ENCODE measurements at places on chromosomes 3 and 15. TPM values are rescaled to one million over a fixed set of nuclear protein-coding genes. Genes with fewer than 3 reads are reported as not detected.

TMEM212 gene
- not detected for total RNA-seq

PLXNA1 gene
- total RNA-seq, result 77.9 TPM

GOLGA6B gene
- 0.80 TPM for total RNA-seq

DNA sequence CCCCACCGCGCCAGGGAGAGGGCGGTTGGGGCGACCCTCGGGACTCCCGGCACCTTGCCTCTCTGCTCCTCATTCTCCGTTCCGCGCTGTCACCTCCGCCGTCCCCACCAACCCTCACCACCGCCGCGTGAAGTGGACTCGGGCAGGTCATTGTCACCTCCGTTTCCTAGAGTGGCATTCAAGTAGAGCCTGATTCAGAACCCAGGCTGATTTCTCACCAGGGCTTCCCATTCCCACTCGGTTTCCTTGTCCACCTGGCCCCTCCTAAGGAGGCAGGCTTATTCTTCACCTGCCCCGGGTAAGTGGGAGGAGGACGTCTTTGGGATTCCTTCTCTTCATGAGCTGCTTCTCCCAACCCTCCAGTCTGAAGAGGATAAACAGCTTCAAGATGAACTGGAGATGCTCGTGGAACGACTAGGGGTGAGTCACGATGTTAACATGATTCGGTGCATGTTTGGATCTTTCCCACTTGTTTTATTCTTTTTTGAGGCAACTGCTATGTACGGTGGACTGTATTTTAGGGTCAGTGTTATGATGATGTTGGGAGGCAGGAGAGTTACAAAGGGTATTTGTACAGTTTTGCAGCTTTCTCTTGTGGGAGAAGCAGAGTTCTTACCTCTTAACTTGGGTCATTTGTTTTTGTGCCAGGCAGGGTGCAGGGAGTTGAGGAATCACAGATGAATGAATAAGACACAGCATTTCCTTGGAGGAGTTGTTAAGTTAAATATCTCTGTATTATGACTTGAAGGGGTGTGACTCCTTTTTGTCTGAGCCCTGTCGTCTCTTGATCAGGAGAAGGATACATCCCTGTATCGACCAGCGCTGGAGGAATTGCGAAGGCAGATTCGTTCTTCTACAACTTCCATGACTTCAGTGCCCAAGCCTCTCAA is 692 bp downstream of the PSMD2 start:
- peak; percentile 80 for DNase-seq

TMC3 gene
- not detected for total RNA-seq

SEMA3G gene
- total RNA-seq, result 29.3 TPM

DNA sequence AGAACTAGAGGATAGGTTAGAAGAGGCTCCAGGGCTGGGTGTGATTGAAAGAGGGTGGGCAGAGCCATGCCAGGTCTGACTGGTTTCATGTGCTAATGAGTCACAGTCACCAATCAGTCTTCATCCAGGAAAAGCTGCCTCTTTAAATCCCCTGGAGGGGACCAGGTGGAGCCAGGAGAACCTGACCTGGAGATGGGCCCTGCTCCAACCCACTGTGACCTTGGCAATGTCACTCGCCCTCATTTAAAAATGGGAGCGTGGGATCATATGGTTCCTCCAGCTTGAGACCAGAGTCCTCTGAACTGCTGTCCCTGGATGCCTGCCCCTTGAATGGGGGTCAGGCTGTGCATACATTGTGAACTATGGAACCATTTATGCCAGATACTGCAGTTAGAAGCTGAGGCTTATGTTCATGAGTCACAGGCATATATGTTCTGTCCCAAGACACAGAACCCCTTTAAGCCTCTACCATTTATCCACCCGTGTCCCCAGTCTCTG is 23.0 kb downstream of the HES1 start:
- DNase-seq, result no peak

CYP1A2 gene
- total RNA-seq, result not detected

- no peak for DNase-seq
Observed at GRCh38 chr3:112777811-112778210, 68.9 kb downstream of the CD200R1L start.

- no peak for DNase-seq
Observed at GRCh38 chr15:98626153-98626552, 22.2 kb upstream of the IGF1R start.

GALNT15 gene
- 15.5 TPM for total RNA-seq

IL16 gene
- total RNA-seq, result 19.9 TPM

- DNase-seq, result no peak
Observed at GRCh38 chr15:56960116-56960515, 41.7 kb downstream of the TCF12 start.

RAD51 gene
- 0.64 TPM for total RNA-seq

DNA sequence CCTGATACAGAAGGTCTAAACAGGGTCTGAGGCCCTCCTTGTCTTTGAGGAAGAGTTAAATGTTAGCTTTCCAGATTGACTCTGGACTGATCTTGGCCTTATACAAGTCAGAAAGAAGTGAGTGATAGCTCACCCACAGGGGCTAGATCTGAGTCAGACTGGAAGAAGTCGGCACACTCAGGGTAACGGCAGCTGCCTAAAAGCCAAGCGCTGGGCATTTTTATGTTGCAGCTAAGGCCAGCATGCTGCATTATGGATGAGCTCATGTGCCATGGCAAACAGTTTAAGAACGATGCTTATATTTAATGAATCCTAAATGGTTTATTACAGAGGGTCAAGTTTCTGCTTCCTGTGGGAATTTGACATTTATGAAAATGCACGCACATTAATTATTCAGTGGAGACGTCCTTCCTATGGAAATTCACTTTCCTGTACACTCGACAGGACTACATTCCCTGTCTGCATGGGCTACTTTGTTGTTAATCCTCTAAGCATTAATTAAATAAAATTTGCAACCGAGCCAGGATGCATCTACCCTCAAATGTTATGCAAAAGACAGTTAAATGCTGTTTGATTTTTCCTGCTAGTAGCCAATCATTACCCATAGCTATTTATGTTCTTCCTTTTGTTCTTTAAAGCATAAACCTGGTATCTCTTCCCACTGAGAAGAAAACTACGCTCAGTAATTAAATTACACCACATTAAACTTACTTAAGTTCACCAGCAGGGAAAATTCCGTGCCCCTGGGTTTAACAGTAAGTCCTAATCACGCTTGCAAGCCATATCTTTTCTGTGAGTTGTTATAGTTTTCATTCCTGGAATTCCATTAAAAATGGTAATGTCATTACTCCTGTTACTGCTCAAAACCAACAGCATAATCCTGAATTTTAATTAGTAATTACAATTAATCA is 762.7 kb upstream of the CFAP20DC start:
- no peak for DNase-seq

GRCh38 chr3:42733501-42734262 is 31.1 kb upstream of the HHATL start:
- peak; percentile 69 for DNase-seq

GRCh38 chr3:177106594-177106993 is 90.7 kb downstream of the TBL1XR1 start:
- no peak for DNase-seq

DZIP3 gene
- total RNA-seq, result 4.2 TPM

TCAIM gene
- 25.6 TPM for total RNA-seq

GRCh38 chr15:70826634-70827033 is 27.3 kb downstream of the LARP6 start:
- peak; percentile 85 for DNase-seq

DNA sequence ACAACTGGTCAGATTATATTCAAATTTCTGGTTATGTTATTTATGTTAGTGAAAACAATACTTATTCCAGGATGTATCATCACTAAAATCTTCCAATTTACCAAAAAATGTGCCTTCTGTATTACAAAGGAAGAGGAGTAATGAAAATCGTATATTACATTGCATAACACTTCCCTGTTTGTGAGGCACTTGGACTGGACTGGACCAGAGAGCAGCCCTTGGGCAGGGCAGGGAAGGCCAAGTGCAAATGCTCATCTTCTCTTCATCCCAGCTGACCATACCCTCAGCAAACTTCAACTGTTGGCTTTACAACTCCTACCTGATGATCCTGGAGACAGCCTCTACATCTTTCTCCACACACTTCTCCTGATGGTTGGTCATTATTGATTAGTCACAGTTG is 285.7 kb upstream of the MME start:
- no peak for DNase-seq

- DNase-seq, result no peak
Observed at GRCh38 chr15:88897142-88897455, 1.8 kb upstream of the HAPLN3 start.

- DNase-seq, result peak; percentile 85
Observed at GRCh38 chr15:74799856-74800558, 12.6 kb upstream of the LMAN1L start.

DNA sequence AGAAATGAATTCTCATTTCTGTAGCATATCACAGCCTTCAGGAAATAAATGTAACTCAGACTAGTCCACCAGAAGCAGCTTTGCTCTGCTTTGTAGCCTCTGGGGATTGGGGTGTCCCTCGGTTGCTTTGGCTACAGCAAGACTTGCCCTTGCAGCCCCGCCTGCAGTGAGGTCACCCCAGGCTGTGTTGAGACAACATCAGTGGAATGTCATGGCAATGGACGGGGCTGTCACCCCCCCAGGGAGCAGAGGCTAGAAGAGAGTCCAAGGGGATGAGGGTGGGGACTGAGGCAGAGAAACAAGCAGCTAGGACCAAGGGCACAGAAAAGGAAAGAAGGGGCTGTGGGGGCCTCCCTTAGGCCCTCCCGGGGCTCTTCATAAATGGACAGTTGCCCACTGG is 854 bp downstream of the CLEC3B start:
- peak; percentile 93 for DNase-seq

- no peak for DNase-seq
Observed at GRCh38 chr15:58264053-58264971, 126.1 kb downstream of the AQP9 start.

GRCh38 chr3:69604735-69605450 is 134.4 kb upstream of the MITF start:
- DNase-seq, result no peak

GABRA5 gene
- not detected for total RNA-seq

DNA sequence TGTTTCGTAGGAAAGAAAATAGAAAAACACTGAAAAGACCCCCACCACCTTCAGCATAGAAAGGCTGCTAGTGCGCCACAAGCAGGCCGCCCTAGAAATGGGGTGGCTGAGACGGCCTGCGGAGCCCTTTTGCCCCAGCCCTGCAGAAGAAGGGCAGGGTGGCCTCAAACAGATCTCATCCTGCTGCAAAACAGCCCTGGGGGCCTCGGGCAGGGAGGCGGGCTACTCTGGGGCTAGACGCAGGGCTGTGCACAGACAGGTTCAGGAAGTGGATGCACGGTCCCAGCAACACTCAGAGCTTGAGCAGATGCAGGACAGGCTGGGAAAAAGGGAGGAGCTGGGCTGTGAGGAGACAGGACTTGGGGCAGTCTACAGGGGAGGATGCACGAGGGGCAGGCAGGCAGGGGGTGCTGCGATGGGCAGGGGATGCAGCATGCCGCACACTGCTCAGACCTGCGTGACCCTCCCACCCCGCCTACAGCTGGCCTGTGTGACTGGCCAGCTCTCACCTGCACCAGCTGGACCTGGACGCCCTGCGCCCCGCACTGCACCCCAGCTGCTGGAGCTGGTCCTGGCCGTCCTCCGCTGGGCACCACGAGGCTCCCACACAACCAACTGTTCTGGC is 34.3 kb downstream of the ZXDC start:
- DNase-seq, result no peak

- no peak for DNase-seq
Observed at GRCh38 chr3:53232641-53233377, 23.0 kb downstream of the TKT start.

DNA sequence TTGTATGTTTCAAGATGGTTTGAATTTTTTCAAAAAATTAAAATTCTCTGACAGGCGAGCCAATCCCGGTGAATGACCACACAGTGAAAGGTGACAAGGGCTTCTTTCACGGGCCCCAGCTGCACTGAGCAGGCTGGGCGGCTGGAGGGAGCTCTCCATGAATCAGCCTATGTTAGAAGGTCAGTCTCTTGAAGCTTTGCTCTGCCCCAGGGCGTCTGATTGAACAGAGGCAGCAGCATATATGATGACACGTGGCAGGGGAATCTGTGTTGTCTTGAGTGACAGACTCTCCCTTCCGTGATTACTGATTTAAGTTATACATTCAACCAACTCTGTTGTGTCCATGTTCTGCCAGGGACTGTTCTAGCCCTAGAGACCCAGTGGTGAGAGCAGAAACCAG is 51.5 kb downstream of the ISG20 start:
- DNase-seq, result no peak

DNA sequence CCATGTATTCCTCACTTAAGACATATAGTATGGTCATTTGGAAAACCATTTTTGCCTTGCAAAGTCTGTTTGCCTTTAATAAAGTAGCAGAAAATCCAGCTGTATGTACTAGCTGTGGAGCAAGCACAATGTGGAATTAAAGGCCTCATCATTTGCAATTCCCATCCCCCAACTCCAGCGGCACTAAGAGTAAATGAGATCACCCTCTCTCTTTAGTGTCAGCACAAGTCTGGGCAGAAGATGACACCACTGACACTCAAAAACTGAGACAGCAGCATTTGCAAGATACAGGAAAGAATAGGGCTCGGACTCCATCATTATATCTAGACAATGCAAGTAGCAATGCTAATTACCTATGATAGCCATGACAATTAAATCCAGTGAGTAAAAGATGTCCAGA is 24.7 kb upstream of the DYNC1LI1 start:
- DNase-seq, result no peak

CORO2B gene
- 1.3 TPM for total RNA-seq

DNA sequence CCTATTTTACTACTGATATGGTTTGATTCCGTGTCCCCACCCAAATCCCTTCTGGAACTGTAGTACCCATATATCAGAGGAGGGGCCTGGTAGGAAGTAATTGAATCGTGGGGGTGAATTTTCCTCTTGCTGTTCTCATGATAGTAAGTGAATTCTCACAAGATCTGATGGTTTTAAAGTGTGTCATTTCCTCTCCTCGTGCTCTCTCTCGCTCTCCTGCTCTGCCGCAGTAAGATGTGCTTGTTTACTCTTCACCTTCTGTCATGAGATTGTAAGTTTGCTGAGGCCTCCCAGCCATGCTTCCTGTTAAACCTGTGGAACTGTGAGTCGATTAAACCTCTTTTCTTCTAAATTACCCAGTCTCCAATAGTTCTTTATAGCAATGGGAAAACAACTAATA is 81.2 kb upstream of the ZBTB20 start:
- DNase-seq, result no peak

GRCh38 chr3:39255503-39256325 is 24.1 kb downstream of the CX3CR1 start:
- DNase-seq, result no peak

GRCh38 chr3:61541694-61542093 is 19.7 kb upstream of the PTPRG start:
- no peak for DNase-seq

GRCh38 chr15:55245059-55245458 is 44.6 kb downstream of the RAB27A start:
- no peak for DNase-seq

- DNase-seq, result no peak
Observed at GRCh38 chr3:191220908-191221307, 21.9 kb downstream of the OSTN start.

GRCh38 chr3:134651347-134652041 is 672 bp upstream of the KY start:
- DNase-seq, result peak; percentile 66

DNA sequence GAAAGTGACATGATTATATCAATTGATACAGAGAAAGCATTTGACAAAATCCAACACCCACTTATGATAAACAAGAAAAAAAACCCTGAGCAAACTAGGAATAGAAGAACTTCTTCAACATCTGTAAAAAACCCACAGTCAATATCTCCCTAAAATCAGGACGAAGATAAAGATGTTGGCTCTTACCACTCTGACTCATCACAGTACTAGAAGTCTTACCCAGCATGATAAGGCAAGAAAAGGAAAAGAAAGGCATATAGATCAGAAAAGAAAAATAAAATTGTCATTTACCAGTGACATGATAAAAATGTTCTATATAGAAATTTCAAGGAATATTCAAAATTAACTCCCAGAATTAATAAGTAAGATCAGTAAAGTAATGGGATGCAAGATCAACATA is 7.2 kb upstream of the FBXW12 start:
- no peak for DNase-seq
